ENCODE measurements at places on chromosomes 13 and 19. TPM values are rescaled to one million over a fixed set of nuclear protein-coding genes. Genes with fewer than 3 reads are reported as not detected.

DNA sequence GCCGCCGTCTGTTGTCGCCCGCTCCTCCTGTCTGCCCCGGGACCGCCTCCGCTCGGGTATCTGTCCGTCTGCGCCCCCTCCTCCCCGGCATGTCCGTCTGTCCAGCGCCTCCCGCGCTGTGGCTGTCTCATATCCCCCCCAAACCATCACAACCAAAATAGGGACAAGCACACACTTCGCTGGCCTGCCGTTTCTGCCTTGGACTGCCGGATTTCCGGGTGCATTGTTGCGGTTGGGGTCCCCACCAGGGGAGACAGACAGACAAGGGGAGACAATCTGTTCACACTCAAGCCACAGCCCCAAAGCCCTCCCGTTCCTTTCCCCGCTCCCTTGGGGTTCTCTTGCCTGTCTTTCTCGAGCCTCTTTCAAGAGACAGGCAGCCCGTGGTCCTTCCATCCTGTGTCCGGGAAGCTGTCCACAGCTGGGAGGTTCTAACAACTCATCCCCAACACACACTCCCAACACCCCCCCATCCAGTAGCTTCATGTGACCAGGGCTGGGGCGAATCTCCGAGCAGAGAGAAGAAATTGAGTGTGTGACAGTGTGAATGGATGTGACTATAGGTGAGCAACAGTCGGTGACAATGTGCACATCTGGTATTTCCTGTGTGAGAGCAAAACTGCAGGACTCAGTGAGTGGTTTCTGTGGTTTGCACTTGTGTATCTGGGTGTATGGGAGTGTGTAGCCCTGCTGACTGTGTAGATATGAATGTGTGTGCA, 16.5 kb upstream of the FOSB start:
- no peak for DNase-seq

DNA sequence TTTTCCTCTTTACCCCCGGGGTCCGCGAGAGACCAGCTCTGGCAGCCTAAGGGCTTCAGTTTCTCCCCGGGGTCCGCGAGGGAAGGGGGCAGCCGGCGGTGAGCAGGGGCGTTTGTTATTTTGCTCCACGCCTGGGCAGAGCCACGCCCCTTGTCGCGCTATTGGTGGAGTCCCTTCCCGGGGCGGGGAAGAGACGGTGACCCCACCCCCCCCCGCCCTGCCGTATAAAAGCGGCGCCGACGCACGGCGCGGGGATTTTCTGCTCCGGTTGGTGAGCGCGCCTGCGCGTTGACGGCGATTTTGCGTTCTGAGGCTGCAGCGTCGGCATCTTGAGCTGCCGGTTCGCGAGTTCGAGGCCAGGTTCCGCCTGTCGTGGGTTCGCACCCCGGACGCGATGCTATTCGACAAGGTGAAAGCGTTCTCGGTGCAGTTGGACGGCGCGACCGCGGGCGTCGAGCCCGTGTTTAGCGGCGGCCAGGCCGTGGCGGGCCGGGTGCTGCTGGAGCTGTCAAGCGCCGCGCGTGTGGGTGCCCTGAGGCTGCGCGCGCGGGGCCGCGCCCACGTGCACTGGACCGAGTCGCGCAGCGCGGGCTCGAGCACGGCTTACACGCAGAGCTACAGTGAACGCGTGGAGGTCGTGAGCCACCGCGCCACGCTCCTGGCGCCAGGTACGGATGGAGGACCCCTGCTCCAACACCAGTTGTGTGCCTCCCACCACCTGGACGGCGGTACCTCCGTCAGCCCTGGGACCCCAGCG, at the start of gene ARRDC2:
ARRDC2 (plus strand) TSS at position 254 of the 757 bp plus-strand sequence; CDS start at position 395, 141 bp downstream.
- peak; percentile 92 for DNase-seq

GRCh38 chr13:45696610-45697226, 5.4 kb upstream of the CBY2 start:
- DNase-seq = no peak

DNA sequence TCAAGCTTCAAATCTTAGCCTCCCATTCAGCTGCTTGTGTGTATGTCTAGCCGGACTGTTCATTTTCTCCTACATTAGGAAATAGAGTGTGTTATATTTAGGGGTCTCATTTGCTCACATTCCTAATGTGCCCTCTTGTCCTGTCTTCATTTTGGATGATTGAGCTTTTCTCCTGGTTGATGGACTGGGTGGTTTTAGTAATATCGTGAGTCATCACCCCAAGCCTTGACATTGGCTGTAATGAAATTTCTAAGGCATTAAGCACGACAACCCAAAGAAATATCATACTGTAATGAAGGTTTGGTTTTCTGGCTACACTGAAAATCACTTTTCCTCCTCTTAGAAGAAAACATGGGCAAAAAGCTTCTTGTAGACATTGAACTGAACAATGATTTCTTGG, 110.7 kb upstream of the WASF3 start:
- DNase-seq = no peak

DNA sequence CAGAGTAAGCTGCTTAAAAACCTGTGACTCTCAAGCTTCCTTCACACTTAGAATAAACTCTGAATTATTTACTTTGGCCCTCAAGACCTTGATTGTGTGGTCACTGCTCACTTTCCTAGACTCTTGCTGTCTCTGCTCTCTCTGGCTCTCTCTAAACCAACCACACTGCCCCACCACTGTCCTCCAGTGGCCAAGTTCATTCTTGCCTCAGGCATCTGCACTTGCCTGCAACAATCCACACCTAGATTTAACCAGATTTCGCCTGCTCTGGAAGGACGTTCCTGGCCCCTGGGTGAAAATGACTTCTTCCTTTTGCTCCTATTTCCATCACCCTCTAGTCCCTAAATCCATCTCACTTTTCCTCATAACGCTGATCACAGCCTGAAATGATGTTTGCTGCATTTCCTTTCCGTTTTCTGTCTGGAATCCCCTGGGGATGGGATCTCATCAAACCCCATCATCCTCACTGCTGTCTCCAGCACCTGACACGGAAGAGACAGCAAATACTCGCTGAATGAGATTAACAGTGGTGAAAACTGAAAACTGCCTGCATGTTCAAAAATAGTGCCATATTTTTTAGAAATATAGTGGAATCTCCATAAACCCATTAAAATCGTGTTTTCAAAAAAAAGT, 232.6 kb downstream of the UQCRFS1 start:
- peak; percentile 49 for DNase-seq

DNA sequence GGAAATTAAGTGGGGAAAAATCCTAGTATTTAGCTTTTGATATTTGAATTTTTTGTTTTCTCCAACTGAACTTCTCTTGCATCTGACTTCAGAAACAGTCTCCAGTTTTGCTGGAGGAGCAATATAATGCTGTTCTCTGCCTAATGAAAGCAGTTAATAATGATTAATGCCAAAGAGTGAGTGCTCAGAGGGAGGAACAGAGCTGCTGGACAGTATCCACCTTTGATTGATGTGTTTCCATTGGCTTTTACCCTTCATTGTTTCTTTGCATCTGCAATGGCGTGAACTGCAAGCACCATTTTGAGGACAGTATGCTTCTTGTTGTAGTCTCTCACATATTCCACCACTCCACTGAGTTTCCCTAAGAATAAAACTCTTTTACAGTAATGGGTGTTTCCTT, 193.4 kb downstream of the ITGBL1 start:
- no peak for DNase-seq

GRCh38 chr19:15010501-15011300, 31.0 kb upstream of the SLC1A6 start:
- DNase-seq = peak; percentile 69

Gene ZNF627
- total RNA-seq = 12.7 TPM

Gene CGB8
- 0.31 TPM for total RNA-seq

GRCh38 chr13:113784645-113785024, 25.6 kb downstream of the TMEM255B start:
- no peak for DNase-seq

Gene ANGPTL4
- total RNA-seq = 2.2 TPM
